CD8-positive, alpha-beta memory T cell (primary cell): ENCODE measurements at places on chromosomes 5 and 9. TPM values are rescaled to one million over a fixed set of nuclear protein-coding genes. Genes with fewer than 3 reads are reported as not detected.

EMB gene
- 140 TPM for total RNA-seq

DNA sequence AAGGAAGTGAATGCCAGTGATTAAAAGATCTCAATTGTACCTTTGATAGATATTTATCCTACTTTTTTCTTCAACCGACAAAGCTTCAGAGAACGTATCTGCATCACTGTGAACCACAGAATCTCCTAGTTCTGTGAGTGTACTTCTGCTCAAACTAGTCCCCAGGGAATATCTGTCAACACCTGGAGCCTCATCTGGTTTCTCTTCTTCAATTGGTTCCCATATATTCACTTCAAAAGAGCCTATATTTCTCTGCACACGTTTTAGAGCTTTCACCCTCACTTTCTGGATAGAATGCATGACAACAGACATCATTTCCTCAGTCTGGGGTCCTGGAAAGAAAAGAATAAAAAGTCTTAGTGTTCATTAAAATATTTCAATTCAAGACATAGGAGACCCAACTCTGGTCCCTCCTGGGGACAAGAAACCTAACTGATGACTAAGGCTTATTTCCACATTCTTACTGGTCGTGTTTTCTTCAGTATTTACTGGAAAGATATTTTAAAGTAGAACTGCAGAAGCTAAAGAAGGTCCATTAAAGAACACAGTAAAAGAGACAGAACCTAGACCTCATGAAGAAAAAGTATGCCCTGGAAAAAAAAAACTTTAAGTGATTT, 64.3 kb downstream of the CPLANE1 start:
- no peak overlapping the region for H3K27ac ChIP-seq
- H3K4me1 ChIP-seq, result no peaks in the 10 kb centered on the region
- no peaks in the 10 kb centered on the region for H3K27me3 ChIP-seq
- H3K36me3 ChIP-seq, result no peaks in the 10 kb centered on the region
- DNase-seq, result no peak
- H3K4me3 ChIP-seq, result no peak overlapping the region

GRCh38 chr9:130630506-130631330, 33.7 kb upstream of the PRDM12 start:
- H3K36me3 ChIP-seq, result peaks cover 42% of the 10 kb centered on the region
- no peaks in the 10 kb centered on the region for H3K4me1 ChIP-seq
- H3K27ac ChIP-seq, result no peak overlapping the region
- no peak for DNase-seq

- DNase-seq, result no peak
- H3K36me3 ChIP-seq, result no peaks in the 10 kb centered on the region
- H3K4me3 ChIP-seq, result no peak overlapping the region
- no peaks in the 10 kb centered on the region for H3K27me3 ChIP-seq
Measured at GRCh38 chr5:102958481-102959011, 161.4 kb downstream of the GIN1 start.

GRCh38 chr5:50965654-50966375, 299.4 kb downstream of the PARP8 start:
- H3K4me3 ChIP-seq, result no peak overlapping the region
- H3K36me3 ChIP-seq, result no peaks in the 10 kb centered on the region
- peaks cover 41% of the 10 kb centered on the region for H3K4me1 ChIP-seq
- H3K27ac ChIP-seq, result no peak overlapping the region
- peaks cover 72% of the 10 kb centered on the region for H3K27me3 ChIP-seq

GRCh38 chr5:34857161-34857560, 18.2 kb downstream of the TTC23L start:
- H3K27ac ChIP-seq, result no peak overlapping the region
- H3K4me3 ChIP-seq, result no peak overlapping the region
- H3K27me3 ChIP-seq, result no peaks in the 10 kb centered on the region
- H3K4me1 ChIP-seq, result no peaks in the 10 kb centered on the region

GRCh38 chr9:25397746-25398145, 280.5 kb downstream of the TUSC1 start:
- H3K36me3 ChIP-seq, result no peaks in the 10 kb centered on the region
- H3K27me3 ChIP-seq, result no peaks in the 10 kb centered on the region
- no peak overlapping the region for H3K4me3 ChIP-seq
- H3K27ac ChIP-seq, result no peak overlapping the region
